ENCODE measurements at places on chromosomes 3 and 15. TPM values are rescaled to one million over a fixed set of nuclear protein-coding genes. Genes with fewer than 3 reads are reported as not detected.
A peak's percentile ranks its signal among the peaks of the same experiment; 100 is the strongest.

DNA sequence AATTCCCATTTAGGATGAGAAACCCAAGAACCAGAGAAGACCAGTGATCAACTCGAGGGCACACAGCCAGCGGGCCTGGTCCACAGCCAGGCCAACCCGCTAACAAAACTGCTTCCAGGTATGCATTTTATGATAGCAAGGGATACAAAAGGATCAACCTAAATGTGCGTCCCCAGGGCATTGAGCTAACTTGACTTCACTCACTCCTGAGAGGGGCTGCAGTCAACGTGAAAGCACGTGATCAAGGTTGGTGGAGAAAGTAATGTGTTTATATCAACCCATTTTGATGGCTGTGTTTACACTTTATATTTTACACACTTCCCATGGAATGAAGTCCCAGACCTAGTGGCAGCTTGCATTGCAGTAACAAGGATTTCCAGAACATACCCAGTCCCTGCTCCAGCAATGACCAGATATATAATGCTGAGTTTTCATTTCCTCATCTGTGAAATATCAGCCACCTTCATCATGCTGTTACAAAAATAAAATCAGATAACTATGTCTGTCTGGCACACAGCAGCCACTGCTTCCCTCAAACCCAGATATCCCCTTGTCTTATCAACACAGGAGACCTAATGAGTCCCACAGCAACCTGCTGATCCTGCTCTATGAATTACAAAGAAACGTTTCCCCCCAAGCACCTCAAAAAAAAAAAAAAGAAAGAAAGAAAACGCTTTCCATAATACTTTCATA is 2.0 kb downstream of the KLHL6 start:
- no peaks in the 10 kb centered on the region for H3K27me3 ChIP-seq
- no peaks in the 10 kb centered on the region for H3K36me3 ChIP-seq

DNA sequence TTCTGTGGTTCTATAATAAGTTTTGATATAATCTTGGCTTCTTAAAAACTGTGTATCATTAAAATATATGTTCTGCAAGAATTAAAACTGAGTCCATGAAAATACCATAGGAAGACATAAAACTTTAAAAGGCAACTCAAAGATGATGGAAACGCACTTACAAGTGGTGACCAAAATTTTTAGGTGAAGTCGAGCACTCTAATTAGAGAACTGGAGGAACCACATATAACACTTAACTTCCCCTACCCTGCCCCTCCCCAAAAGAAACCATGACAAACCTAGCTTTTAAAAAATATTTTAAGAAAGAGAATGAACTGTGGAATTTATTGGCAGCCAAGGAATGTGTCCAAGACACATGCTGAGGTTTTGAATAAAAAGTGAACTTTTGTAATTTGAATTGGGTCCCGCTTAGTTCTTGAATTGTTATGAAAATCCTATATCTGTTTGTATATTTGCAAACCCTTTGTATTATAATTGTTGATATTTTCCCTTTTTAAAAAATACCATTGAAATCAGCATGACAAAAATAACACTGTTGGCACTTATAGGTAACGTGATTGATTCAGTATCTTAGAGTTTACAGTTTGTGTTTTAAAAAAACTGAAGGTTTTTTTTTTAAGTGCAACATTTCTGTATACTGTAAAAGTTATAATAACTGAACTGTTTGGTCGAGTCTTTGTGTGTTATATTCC is 7.7 kb downstream of the NR2F2 start:
- H3K27me3 ChIP-seq: no peaks in the 10 kb centered on the region
- H3K36me3 ChIP-seq: no peaks in the 10 kb centered on the region
- H3K27ac ChIP-seq: peak overlapping the region; percentile 97
- H3K4me1 ChIP-seq: peaks cover 43% of the 10 kb centered on the region
- peak overlapping the region; percentile 55 for H3K4me3 ChIP-seq

DNA sequence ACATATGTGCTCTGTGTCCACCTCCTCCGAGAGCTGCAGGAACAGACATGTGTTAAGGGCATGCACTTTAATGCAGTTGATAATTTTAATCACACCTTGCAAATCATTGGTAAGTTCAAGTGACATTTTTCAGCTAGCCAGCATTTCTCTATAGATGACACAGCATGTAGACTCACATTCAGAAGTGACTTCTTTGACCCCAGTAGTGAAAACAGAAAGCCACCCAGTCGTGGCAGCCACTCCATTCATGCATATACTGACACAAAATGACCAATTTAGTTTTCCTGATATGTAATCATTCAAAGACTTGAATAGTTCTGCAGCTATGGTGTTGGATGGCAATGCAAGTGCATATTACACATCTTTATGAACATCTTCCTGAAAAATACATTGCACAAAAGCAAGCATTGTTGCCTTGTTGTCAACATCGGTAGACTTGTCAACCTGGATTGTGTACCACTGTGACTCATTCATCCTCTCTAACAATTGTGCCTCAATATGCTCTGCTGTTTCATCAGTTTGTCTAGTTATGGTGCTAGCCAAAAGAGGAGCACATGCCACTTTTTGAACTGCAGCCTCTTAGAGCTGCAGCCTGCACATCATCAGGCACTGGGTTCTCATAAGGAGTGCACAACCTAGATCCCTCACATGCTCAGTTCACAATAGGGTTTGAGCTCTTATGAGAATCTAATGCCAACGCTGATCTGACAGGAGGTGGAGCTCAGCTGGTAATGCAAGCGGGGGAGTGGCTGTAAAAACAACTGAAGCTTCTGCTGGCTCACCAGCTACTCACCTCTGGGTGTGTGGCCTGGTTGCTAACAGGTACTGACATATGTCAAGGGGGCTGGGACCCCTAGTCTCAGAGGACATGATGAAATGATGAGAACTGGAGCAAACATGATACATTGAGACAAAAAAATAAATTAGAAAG is 622.0 kb downstream of the PYDC2 start:
- no peak overlapping the region for H3K27ac ChIP-seq
- H3K4me3 ChIP-seq: no peak overlapping the region
- no peaks in the 10 kb centered on the region for H3K36me3 ChIP-seq
- H3K27me3 ChIP-seq: no peaks in the 10 kb centered on the region

DNA sequence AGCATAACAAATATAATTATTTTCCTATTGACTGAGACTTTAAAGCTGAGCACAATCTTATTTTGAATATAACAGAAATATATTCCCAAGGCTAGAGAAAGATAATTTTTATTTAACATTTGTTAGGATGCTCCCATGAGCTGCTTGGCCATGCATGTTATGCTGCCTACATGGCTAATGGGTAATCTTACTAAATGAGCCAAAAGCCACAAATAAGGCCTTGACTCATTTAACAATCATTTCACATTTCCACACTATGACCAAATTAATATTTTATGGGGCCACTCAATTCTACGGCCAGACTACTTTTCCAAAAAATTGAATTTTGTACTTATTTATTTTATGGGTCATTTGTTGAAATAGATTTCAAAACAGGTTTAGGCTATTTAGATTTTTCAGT is 141.7 kb downstream of the MEIS2 start:
- H3K4me1 ChIP-seq: no peaks in the 10 kb centered on the region
- no peak for DNase-seq

DNA sequence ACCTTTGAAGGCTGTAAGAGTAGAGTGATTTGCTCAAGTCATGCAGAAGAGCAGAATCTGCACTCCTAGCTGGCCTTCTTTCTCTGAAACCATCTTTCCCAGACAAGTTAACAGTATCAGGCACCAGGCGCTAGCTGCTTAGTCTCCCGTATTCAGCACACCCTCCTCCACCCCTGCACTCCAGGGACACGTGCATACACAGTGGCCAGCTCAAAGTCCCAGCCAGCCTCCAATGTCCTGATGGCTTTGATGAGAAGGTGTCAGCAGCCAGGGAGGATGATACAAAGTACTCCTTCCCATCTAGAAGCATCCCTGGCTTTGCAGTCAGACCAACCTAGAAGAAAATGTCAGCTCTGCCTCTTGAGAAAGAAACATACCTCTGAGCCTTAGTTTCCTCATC is 177.8 kb downstream of the ADAMTS17 start:
- H3K4me1 ChIP-seq: no peaks in the 10 kb centered on the region
- H3K4me3 ChIP-seq: no peak overlapping the region
- no peaks in the 10 kb centered on the region for H3K27me3 ChIP-seq
- no peaks in the 10 kb centered on the region for H3K36me3 ChIP-seq

DNA sequence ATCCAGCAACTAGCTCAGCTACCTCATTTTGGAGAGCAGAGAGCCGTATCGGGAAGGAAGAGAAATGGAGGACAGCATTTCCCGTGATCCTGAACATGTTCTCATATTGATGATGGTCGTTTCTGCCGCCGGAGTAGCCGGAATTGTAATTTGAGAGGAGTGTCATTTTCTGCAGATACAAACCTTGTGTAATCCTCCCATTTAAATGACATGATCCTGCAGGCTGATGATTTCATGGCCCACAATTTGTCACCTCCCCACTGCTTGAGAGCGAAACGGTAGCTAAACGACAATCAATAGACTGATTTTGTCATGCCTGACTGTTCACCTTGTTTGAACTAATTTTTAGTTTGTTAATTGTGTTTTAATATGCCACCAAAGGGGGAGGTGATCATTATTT is 126.5 kb upstream of the CNTN6 start:
- H3K4me3 ChIP-seq: no peak overlapping the region
- no peak overlapping the region for H3K27ac ChIP-seq
- H3K27me3 ChIP-seq: no peaks in the 10 kb centered on the region
- no peak for DNase-seq
- no peaks in the 10 kb centered on the region for H3K36me3 ChIP-seq
- H3K4me1 ChIP-seq: no peaks in the 10 kb centered on the region

- no peak for DNase-seq
- H3K27me3 ChIP-seq: no peaks in the 10 kb centered on the region
- H3K27ac ChIP-seq: no peak overlapping the region
- no peaks in the 10 kb centered on the region for H3K36me3 ChIP-seq
- no peak overlapping the region for H3K4me3 ChIP-seq
Observed at GRCh38 chr3:156396851-156397250, 158.1 kb downstream of the SSR3 start.

- no peak overlapping the region for H3K27ac ChIP-seq
- H3K36me3 ChIP-seq: no peaks in the 10 kb centered on the region
- DNase-seq: peak; percentile 45
- H3K4me1 ChIP-seq: no peaks in the 10 kb centered on the region
- no peak overlapping the region for H3K4me3 ChIP-seq
Observed at GRCh38 chr3:157606011-157606851, 103.0 kb upstream of the VEPH1 start.

GRCh38 chr3:49804141-49805041 is 1.3 kb downstream of the INKA1 start:
- H3K4me1 ChIP-seq: peaks cover 30% of the 10 kb centered on the region
- no peaks in the 10 kb centered on the region for H3K27me3 ChIP-seq
- H3K27ac ChIP-seq: peak overlapping the region; percentile 83
- H3K36me3 ChIP-seq: no peaks in the 10 kb centered on the region

GRCh38 chr3:61662861-61663260 is 101.5 kb downstream of the PTPRG start:
- H3K4me1 ChIP-seq: peaks cover 7% of the 10 kb centered on the region
- H3K4me3 ChIP-seq: no peak overlapping the region
- no peaks in the 10 kb centered on the region for H3K36me3 ChIP-seq
- no peaks in the 10 kb centered on the region for H3K27me3 ChIP-seq
- H3K27ac ChIP-seq: no peak overlapping the region

GRCh38 chr3:9222049-9222448 is 27.4 kb downstream of the SRGAP3 start:
- no peak for DNase-seq
- no peak overlapping the region for H3K27ac ChIP-seq
- no peak overlapping the region for H3K4me3 ChIP-seq
- no peaks in the 10 kb centered on the region for H3K4me1 ChIP-seq

GRCh38 chr15:63489352-63489751 is 15.0 kb upstream of the USP3 start:
- DNase-seq: no peak
- H3K4me3 ChIP-seq: no peak overlapping the region
- H3K4me1 ChIP-seq: peaks cover 10% of the 10 kb centered on the region
- H3K27me3 ChIP-seq: no peaks in the 10 kb centered on the region
- no peaks in the 10 kb centered on the region for H3K36me3 ChIP-seq

The MAGI1 gene
- 68.9 TPM for total RNA-seq

The GADL1 gene
- total RNA-seq: not detected

The FOXB1 gene
- not detected for total RNA-seq

The SEMA5B gene
- 1.4 TPM for total RNA-seq

The TEX9 gene
- total RNA-seq: 3.4 TPM

The IGF1R gene
- total RNA-seq: 239 TPM

The CCDC80 gene
- total RNA-seq: 8.5 TPM
